ENCODE measurements at places on chromosomes 5 and 9. TPM values are rescaled to one million over a fixed set of nuclear protein-coding genes. Genes with fewer than 3 reads are reported as not detected.

- DNase-seq = no peak
These were observed 77.3 kb upstream of the SH3PXD2B start for GRCh38 chr5:172531704-172532026.

GRCh38 chr5:111829701-111830100, 72.7 kb upstream of the NREP start:
- no peak for DNase-seq

DNA sequence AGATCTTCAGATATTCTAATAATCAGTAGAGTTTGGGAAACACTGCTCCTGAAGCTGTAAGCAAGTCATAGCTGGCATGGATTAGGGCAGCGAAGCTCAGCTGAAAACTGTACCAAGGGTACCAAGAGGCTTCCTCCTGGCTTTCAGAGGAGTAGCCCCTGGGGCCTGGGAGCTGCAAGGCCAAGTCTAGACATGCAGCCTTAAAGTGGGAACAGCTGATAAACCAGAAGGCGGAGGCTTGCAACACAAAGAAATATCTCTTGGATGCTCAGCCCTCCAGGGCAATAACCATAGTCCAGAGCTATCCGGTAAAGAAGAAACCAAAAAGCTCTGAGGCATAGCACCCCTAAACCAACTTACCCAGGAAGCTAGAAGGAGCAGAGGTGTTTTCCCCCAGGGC, 51.5 kb downstream of the MRPS30 start:
- no peak for DNase-seq

Gene KCNN2
- polyA plus RNA-seq = 7.1 TPM

Gene ROPN1L
- 0.78 TPM for polyA plus RNA-seq

- no peak for DNase-seq
These were observed 463.2 kb upstream of the KLF4 start for GRCh38 chr9:107952773-107953172.

GRCh38 chr5:1656271-1656975, 132.7 kb upstream of the LPCAT1 start:
- DNase-seq = no peak

GRCh38 chr5:67061511-67061910, 135.1 kb downstream of the CD180 start:
- DNase-seq = no peak

Gene KIAA1958
- polyA plus RNA-seq = 13.1 TPM

- DNase-seq = no peak
These were observed 10.5 kb downstream of the CLTB start for GRCh38 chr5:176405656-176406435.

Gene PRDM9
- not detected for polyA plus RNA-seq

GRCh38 chr5:54852007-54852406, 133.4 kb downstream of the ESM1 start:
- no peak for DNase-seq

DNA sequence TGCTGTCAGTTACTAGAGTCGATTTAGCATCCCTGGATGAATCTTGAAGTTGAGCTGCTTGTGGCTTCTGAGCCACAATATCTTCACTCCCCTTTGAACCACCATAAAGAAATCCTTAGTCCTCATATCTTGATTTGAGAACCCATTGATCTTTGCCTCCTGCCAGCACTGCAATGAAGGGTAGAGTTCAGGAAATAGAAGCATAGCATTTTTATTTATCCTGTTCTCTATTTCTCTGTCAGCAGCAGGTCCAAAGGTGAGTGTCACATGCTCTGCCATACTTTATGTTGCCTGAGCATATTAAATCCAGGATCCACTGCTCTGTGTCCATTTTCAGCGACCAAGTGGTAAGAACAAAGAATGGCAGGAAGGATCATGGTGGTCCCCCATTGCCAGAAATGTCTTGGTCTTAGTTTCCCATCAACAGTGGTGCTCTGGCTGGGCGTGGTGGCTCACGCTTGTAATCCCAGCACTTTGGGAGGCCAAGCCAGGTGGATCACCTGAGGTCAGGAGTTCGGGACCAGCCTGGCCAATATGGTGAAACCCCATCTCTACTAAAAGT, 80.2 kb upstream of the PANK3 start:
- no peak for DNase-seq

DNA sequence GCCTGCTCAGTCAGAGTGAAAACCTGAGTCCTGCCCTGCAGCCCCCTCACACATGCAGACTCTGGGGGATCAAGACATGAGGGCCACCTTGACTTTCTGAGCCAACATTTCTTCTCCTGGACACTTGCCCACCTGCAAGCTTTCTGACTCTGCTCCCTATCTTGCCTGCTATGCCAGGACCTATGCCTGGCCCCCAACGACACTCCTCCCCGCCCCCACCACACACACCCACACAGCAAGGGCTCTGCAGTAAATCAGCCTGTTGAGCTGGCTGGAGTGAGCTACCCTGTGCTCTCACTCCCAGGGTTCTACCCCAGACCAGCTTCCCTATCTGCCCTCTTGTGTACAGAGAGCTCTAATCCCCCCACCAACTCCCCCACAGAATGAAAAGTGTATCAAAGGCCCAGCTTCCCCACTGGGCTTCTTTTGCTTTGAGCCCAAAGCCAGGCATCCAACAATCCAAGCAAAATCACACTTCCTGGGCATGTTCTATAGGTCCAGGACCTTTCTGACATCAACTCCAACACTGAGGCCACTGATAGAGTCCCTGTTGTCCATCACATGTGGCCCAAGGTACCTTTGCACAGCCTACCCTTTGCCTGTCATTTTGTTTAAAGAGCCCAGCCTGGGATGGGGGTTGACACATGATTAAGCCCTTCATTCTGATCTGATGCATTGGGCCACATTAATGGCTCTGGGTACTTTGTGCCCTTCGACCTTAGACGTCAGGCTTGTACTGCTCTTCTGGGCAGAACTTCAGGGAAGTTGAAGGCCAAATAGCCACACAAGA, 7.2 kb downstream of the PDLIM4 start:
- no peak for DNase-seq

Gene PCDHB13
- polyA plus RNA-seq = 5.4 TPM

Gene SPATA31C1
- 0.65 TPM for polyA plus RNA-seq

Gene SDHA
- 146 TPM for polyA plus RNA-seq

Data from right renal cortex interstitium (tissue), 3 donors.